ENCODE measurements at places on chromosomes 6 and 20. TPM values are rescaled to one million over a fixed set of nuclear protein-coding genes. Genes with fewer than 3 reads are reported as not detected.

DNA sequence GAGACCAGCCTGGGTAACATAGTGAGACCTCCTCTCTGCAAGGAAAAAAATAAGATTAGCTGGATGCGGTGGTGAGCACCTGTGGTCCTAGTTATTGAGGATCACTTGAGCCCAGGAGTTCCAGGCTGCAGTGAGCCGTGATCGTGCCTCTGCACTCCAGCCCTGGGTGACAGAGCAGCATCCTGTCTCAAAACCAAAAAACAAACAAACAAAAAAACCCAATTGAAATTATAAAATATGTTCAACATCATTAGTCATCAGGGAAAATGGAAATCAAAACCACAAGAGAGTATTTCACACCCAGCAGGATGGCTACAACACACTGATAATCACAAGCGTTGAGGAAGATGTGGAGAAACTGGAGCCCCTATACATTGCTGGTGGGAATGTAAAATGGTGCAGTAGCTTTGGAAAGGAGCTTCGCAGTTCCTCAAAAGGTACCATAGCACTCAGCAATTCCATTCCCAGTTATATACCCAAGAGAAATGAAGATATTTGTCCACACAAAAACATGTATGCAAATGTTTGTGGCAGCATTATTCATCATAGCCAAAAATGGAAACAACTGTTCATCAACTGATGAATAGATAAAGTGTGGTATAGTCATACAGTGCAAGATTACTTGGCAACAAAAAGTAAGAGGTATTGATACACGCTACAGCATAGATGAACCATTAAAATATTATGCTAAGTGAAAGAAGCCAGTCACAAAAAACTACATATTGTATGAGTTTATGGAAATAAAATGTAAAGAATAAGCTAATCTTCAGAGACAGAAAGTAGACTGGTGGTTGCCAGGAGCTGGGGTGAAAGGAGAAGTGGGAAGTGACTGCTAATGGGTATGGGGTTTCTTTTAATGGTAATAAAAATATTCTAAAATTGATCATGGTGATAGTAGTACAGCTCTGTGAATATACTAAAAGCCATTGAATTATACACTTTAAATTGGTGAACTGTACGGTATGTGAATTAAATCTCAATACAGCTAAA lies 38.7 kb upstream of the RIPOR2 start:
- no peak for DNase-seq

BACH2 gene
- 12.2 TPM for polyA plus RNA-seq

RAET1L gene
- not detected for polyA plus RNA-seq

IL20RA gene
- 0.98 TPM for polyA plus RNA-seq

RSPH9 gene
- 1.7 TPM for polyA plus RNA-seq

GRM1 gene
- polyA plus RNA-seq = 0.27 TPM

ERMARD gene
- polyA plus RNA-seq = 34.4 TPM

GRCh38 chr6:166244353-166245045 lies 63.7 kb downstream of the PRR18 start:
- no peak for DNase-seq

- DNase-seq = no peak
Observed at GRCh38 chr6:139277587-139277986, 14.2 kb downstream of the TXLNB start.

- no peak for DNase-seq
Observed at GRCh38 chr6:50706575-50706974, 6.8 kb upstream of the TFAP2D start.

DNA sequence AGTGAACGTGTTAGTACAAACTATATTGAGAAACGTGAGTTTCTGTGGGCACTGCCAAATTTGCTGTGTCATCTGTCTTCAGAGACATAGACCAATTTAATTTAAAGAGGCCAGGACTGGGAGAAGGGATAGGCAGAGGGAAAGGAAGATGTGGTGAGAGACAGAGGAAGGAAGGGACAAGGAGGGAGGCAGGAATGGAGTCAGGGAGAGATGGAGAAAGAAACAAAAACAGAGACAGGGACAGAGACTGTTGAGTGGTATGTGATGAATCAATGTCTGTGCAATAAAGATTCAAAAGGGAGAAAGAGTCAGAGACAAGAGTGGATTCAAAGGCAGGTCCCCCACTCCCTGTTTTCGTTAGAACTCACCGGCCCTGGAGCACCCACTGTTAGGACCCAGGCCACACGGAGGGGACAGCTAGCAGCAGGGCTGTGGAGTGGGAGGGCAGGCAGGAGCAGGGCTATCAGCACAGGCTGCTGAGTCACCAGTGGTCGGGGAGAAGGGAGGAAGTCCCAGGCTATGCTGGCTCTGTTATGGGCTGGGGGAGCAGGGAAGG lies 51.6 kb upstream of the CHD6 start:
- no peak for DNase-seq

Data from right renal pelvis (tissue), 4 donors.